ENCODE measurements at places on chromosomes 2 and 18.
A peak's percentile ranks its signal among the peaks of the same experiment; 100 is the strongest.

- DNase-seq, result no peak
These were observed 44.7 kb downstream of the ANKRD44 start for GRCh38 chr2:197265924-197266323.

DNA sequence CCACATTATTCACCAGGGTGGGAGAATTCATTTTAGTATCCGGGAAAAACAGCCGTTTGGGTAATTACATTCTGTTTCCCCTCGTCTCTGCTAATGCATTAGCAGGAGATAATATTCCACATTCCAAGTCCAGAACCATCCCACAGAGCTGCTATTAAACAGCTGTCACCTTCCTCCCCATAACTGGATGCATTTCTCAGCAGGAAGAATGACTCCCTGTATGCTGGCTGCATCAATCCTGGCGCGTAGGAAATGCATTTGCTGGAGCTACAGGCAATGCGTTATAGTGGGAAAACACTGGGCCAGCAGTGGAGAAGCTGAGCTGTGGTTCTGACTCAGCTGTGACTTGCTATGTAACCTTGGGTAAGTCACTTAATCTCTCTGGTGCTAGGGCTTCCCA, 246.0 kb downstream of the CLIP4 start:
- no peak for DNase-seq

- DNase-seq, result no peak
These were observed 32.2 kb downstream of the ACVR1 start for GRCh38 chr2:157843935-157844334.

GRCh38 chr2:86636842-86637241, 13.2 kb upstream of the RNF103 start:
- no peak for DNase-seq

GRCh38 chr18:48358868-48359267, 50.3 kb downstream of the ZBTB7C start:
- DNase-seq, result no peak

GRCh38 chr2:14401873-14402272, 230.6 kb upstream of the LRATD1 start:
- peak; percentile 38 for DNase-seq

GRCh38 chr18:1848716-1849115, 722.6 kb downstream of the METTL4 start:
- peak; percentile 77 for DNase-seq

DNA sequence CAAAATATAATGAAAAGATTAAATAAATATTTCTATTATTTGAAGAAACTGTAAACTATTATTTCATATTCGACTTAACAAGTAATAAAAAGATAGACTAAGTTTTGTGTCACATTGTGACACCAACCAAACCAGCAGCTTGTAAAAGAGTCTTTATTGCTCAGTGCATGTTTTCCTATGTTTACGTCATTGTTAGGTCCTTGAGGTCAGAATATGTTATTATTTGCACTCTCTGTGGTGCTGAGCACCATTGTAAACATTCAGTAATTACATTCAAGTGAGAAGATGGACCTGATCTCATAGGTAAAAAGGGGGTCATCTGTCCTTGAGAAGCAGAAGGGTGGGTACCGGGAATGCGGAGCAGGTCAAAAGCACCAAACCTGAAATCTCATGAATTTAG, 1999.1 kb upstream of the CELF4 start:
- DNase-seq, result no peak

GRCh38 chr2:26892133-26892532, 44.2 kb downstream of the DPYSL5 start:
- no peak for DNase-seq

DNA sequence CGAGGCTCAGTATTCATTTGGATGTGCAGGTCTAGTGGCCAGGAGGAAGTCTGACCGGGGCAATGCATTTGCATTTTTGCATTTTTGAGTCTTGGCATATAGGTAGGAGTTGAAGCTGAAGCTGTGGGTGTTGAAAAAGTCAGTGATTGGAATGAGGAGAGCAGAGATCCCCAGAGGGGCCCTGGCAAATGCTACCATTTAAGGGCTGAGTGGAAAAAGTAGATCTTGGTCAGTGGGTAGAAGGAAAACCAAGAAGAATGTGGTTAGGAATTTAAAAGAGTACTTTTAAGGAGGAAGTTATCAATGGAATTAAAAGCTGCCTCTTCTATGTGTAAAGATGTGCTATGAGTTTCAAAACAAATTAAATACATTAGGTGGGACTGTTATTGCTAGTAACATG, 143.0 kb downstream of the ZEB2 start:
- DNase-seq, result no peak

DNA sequence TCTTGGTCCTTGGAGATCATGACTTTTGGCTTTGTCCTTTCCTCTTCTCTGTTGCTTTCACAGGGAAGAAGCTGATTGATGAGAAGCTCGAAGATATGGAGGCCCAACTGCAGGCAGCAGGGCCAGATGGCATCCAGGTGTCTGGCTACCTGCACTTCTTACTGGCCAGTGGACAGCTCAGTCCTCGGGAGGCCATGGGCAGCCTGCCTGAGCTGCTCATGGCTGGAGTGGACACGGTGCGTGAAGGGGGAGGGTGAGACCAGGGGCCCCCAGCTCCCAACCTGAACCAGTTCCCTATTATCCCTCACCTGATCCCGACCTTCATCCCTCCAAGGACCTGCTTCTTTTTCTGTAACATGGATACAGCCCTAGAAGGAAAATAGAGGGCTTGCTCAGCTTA, 18.7 kb downstream of the PRKAG3 start:
- DNase-seq, result no peak

- no peak for DNase-seq
These were observed 47.5 kb downstream of the RHBDD1 start for GRCh38 chr2:226883296-226883795.

- peak; percentile 47 for DNase-seq
These were observed 5.6 kb upstream of the LAMA3 start for GRCh38 chr18:23683671-23684070.

DNA sequence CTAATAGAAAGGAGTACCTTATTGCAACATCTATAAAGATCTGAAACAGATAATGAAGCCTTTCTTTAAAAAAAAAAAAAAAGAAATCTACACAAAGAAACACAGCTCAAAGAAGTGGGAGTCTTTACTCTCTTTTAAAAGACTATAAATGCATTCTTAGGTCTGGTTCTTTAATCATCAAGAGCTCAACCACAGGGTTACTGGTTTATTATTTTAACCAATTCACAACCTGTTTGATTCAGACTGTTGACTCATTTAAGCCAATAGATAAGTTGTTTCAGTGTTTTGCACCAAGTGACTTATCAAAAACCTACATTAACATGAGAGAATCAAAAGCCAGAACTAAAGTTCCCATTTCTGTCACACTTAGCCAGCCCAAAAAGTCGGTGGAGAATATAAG, 93.1 kb downstream of the TCF4 start:
- peak; percentile 77 for DNase-seq

DNA sequence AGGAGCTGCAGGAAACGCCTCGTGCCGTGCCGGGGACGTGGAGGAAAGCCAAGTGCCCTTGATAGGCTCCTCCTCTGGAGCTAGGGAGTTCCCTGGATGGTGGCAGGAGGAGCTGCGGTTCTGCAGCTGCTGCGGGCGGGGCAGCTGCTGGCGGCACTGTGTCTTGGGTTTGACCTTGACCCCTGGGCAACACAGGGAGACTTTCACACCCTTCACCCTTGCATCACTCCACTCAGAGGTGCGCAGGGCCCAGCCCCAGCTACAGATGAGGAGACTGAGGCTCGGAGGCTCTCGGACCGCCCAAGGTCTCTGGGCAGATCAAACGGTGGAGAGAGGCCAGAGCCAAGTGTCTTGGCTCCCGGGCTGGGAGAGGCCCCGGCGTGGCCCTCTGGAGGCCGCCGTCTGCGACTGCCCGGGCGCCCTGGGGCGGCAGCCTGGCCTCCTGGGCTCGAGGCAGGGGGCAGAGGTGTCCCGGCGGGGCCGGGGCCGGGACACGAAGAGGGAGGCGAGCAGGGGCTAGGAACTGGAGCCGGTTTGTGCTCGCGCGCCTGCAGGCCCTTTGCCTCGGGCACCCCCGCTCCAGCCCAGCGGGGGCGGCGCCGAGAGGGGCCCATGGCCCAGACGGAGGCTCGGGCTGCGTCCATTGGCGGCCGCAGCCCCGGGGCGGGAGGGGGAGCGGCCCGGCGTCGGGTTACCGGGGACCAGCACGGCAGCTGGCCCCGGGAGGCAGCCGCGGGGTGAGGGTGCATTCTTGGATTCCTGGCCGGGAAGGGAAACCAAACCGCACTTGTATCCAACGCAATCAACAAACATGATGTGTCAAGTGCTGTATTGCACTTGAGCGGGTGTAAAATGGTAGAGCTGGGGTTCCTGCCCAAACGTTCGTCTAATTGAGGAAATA, 129.6 kb upstream of the SLC1A4 start:
- DNase-seq, result peak; percentile 84

DNA sequence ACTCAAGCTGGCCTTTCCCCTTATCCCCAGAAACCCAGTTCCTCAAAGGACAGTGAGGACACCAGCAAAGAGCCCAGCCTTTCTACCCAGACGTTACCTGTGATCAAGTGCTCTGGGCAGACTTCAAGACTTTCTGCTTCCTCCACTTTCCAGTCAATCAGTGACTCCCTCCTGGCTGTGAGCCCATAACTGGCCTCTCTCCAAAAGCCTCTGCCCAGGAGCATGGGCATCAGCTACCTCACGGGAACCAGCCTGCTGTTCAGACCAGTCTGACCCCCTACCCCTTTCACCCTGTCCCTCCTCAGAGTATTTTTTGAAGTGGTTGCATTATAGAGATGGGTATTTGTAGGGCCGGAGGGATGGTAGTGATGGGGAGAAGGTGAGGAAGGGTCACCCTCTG, 27.7 kb upstream of the CYP27A1 start:
- DNase-seq, result peak; percentile 20

- no peak for DNase-seq
These were observed 62.0 kb upstream of the ASAP2 start for GRCh38 chr2:9144617-9145016.

DNA sequence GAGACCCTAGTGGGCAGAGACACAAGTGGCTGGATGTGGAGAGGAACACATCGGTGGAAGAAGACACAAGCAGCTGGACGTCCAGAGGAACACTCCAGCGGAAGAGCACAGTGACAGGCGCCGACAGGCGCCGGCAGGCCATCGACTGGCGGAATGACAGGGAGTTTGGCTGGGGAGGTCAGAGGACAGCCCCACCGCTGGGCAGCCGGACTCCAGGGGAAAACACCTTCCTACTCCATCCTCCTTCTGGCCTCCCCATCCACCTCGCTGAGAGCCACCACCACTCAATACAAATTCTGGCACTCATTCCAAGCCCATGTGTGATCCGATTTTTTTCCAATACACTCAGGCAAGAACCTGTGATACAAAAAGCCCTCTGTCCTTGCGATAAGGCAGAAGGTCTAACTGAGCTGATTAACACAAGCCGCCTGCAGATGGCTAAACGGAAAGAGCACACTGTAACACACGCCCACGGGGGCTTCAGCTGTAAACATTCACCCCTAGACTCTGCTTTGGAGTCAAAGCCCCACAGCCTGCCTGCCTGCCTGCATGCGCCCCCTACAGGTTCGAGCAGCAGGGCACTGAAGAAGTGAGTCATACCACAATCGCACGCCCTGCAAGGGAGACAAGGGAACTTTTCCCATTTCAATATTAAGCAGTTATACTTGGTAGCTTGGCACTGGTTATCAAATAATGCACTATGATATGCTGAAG, 50.2 kb upstream of the LRP1B start:
- peak; percentile 25 for DNase-seq

DNA sequence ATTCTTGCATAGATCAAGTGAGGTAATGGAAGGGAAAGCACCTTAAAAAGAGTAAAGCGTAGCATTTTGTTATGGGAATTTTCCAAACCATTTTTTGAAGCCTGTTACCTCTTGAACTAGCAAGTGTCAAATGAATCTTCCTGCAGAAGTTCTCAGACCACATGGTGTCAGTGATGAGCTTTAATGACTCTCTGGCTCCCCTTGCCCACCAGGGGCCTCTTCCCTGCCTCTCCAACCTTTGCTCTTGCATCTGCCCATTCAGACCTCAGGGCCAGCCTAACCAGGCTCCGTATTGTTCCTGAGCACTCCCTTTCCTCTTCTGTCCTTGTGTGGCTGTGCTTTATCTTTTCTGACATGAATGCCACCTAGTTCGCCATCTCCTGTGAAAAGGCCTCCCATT, 155.9 kb downstream of the DIS3L2 start:
- DNase-seq, result no peak

DNA sequence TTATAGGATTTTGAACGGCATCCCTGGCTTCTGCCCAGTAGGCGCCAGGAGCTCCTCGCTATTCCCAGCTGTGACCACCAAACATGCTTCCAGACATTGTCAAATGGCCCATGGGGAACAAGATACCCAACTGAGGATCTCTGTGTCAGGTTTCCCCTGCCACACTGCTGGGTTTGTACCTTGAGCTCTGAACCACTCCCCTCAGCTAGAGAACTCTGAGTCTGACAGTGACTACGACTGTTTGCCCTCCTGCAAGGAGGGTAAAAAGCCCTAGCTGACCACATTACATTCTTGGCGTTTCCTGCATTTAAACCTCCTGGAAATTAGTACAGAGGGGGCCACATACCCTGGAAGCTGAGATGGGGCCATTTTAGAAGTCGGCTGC, 12.4 kb downstream of the LRRFIP1 start:
- peak; percentile 30 for DNase-seq

DNA sequence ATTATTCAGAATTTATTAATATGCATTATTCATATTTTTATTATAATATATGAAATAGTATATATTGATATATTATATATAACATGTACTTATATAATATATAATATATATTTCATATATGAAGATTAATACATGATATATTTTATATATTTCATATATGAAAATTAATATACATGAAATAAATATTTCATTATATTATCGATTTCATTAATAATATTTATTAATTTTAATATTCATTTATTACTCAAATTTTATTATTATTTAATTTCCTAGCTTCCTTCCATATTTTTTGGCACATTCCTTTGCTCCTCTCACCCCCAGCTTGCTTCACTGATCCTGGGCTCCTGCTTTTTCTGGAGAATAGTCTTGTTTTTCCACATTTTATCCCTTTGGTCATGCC, 29.7 kb downstream of the CD8B2 start:
- DNase-seq, result no peak

DNA sequence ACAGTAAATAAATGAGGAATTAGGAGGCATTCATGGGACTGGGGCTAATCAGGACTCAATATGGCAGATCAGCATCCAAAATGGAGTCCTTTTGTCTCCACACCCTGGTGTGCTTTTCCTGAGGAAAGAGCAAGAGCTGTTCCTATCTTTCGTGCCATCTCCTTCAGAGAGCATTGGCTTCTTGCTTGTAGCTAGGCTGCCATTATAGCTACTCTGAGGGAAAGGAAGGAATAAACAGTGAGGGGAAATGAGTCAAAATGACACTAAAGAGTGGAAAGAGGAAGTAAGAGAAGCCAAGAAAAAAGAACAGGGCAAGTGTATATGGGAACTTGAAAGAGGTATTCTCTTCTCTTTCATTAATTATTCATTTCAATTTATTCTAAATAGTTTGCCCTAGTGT, 8.4 kb upstream of the NMI start:
- no peak for DNase-seq

- no peak for DNase-seq
These were observed 136.1 kb downstream of the DCDC2C start for GRCh38 chr2:3839476-3839875.

DNA sequence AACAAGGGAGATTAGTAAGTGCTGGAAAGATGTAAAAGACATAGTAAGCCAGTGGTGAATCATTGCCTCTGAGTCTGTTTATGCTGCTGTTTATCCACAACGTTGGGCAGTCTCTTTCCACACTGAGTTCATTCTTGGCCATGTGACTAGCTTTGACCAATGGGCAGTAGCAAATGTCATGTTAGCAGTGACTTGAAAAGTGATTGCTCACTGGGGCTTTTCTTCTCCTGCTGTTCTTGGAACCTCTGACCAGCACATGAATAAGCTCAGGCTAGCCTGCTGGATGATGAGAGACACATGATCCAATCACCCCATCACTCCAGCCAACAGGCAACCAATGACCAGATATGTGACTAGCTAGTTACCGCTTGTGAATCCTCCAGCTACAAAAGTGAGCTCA, 360.4 kb downstream of the SLC4A3 start:
- DNase-seq, result peak; percentile 73
